ENCODE measurements at places on chromosomes 2 and 18.

- no peak for DNase-seq
These were observed 429.5 kb upstream of the TNP1 start for GRCh38 chr2:217289177-217289906.

- DNase-seq: no peak
These were observed 551.2 kb upstream of the FSIP2 start for GRCh38 chr2:185187421-185187820.

DNA sequence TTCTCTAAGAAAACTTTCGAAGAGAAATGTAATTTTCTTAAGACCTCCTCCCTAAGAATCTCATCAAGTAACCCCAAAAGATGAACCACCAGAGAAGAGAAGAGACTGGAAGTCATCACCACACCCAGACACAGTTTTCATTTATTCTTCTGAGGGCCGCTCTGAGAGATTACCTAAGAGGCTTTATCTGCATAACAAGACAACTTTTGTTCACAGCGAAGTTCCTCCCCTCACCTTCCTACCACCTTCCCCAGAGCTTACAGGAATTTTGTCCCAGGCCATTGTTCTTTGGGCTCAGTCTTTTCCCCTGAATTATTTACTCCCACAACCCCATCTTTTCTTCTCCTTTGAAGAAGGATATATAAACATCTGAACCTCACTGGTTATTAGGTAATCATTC lies 92.8 kb downstream of the AKAIN1 start:
- DNase-seq: no peak

- DNase-seq: no peak
These were observed 73.3 kb upstream of the KLF7 start for GRCh38 chr2:207238831-207239701.

GRCh38 chr2:10305254-10305635 lies 2.5 kb downstream of the HPCAL1 start:
- no peak for DNase-seq

GRCh38 chr2:186181625-186182024 lies 304.4 kb upstream of the ZC3H15 start:
- no peak for DNase-seq

DNA sequence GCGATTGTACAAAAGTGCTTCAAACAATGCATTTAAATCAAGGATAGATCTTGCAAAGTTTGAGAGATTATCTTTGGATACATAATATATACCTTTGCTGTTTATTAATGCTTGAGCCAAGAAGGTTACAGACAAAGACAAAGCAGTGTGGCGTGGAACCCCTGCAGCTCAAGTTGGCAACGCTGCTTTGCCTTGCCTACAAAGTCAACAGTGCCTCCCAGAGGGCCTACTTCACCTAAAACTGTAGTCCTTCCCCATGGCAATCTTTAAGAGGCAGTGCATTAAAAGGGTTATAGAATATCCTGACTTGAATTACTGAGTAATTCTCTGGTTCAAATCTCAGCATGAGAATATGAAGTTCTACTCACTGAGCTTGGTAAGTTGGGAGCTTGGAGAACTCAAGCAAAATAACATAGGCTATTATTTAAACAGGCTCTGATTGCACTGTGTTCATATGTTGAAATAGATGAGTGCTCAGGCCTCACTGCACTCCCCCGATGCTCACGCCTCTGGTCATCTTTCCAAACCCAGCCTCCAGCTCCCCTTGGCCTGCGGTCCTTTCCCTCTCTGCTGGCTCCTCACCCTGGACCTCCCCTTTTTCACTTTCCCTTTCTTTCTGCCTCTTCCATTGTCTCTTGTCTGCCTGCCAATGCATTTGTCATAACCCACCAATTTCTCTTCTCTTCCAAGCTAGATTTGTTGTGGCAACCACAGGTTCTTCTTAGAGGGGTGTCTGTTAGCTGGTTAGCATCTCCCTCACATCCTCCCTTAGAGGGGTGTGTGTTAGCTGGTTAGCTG lies 96.5 kb downstream of the MYT1L start:
- DNase-seq: no peak

DNA sequence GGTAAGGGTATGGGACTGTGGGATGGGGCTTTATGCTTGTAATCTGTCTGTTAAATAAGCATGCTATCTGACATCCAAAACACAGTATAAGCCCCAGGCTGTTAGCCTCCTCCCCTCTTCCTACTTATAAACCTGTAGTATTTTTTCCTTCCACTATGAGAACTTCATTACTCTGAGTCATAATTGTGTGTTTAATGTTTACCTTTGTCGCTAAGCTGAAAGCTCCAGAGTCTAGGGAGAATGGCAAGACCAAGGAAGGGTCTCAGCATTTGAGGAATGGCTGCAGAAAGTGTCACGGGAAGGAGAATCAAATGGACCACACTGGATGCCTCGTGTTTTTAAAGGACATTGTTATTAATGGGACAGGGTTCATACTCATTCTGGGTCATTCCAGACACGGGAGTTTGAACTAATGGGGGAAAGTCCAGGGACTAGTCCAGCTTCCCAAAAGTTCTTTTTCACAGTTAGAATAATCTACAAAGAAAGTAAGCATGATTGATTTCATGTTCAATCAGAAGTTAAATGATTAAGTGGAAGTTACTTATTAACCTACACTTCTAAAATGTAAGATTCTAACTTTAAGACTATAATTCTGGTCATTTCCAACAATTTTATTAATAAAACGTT lies 292.2 kb downstream of the AFF3 start:
- DNase-seq: no peak

GRCh38 chr2:203880557-203881125 lies 13.1 kb downstream of the CTLA4 start:
- no peak for DNase-seq

DNA sequence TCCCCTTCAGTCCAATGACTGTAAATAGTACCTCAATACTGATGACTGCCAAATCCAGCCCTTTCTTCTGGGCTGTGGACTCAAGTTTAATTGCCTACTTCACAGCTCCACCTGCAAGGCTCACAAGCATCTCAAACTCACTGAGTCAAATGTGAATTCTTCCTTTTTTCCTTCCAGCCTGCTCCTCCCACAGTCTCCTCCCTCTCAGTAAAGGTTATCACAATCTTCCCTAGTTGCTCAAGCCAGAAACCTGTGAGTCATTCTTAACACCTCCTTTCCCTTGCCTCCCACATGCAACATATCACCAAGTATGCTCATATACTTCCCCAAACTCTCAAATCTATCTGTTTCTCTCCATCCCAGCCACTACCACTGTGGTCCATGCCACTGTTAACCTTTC lies 3.7 kb upstream of the MFSD6 start:
- DNase-seq: no peak

- no peak for DNase-seq
These were observed 37.6 kb upstream of the GPR17 start for GRCh38 chr2:127608061-127609030.
